ENCODE measurements at places on chromosomes 4 and X.

GRCh38 chr4:40285692-40286091 is 49.4 kb upstream of the CHRNA9 start:
- DNase-seq = no peak

DNA sequence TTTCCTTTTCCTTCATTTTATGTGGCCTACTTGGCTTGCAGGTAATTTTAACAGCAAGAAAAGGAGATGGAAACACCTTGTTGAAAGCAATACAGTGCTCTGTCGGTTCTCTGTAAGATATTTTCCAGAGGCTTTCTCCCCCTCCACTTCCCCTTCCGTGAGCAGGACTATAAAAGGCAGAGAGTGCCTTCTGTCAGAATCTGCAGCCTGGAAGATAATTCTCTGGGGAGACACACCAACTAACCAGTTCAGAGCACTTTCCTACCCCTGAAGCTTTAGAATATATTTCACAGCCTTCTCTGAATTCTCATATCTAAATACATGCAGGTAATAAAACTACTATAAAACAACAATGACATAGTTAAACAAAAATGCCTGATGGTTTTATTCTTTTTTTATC is 141.1 kb downstream of the IDS start:
- no peak for DNase-seq

DNA sequence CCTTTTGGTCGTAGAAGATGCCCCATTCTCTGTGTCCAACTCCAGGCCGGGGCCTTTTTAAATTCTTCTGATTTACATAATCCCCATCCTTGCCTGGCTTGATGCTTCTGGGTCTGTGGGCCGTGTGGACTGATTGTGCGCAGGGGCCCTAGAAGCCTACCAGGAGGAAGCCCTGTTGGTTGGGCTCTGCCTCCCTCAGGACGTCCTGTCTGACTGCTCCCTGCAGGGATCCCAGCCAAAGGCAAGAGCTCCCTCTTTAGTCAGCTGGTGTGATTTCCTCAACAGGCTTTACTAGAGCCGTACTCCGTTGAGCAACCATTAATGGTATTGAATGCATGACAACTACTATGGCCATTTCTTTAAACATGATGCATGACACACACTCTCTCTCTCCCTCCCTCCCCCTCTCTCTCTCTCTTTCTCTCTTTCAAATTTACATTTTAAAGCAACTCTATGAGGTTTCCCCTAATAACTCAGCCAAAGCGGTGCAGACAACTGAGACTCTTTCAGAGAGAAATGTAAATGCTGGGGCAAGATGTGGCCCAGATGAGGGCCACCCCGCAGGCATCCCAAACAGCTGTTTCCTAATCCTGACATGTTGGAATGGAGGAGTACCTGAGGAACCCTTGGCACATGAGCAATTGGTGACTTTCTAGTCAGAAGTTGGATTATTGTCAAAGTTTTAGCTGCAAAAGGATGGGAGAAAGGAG is 117.3 kb downstream of the DRD5 start:
- DNase-seq = no peak

- DNase-seq = no peak
These were observed 45.3 kb downstream of the MAP7D3 start for GRCh38 chrX:136205882-136206380.

DNA sequence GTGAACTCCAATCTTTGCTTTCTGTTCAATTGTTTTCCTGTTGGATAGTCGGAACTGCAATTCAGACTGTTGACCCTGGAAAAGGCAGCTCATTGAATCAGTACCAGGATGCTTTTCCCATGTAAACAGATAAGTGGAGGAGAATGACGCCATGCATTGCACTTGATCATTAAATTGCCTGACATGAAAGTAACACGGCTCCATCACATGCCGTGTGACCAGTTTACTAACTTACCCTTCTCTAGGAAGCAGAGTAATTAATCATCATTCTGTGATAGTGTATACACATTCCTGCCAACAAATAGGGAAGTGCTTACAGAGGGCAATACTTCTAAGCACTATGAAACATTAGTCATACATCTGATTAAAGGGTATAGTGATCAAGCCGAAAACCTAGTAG is 101.4 kb downstream of the PPARGC1A start:
- DNase-seq = no peak

GRCh38 chr4:100162027-100162685 is 28.1 kb downstream of the DDIT4L start:
- DNase-seq = no peak

DNA sequence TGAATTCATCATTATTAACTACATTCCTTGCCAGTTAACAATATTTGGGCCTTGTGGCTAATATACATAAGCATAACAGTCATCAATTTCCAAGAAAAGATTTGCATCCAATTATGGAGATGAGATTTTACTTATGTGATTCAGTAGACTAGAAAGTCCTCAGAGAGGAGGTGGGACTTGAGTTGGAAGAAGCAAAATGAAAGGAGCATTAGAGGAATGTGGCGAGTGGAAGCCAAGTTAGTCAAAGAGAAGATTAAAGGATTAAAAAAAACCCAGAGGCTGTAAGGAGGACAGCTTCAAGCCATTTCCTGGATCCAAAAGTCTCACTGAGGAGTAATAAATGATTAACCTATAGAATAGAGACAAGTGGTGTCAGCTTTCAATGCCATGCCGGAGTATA is 1099.4 kb upstream of the IGFBP7 start:
- no peak for DNase-seq

- no peak for DNase-seq
These were observed 9.6 kb upstream of the OTUD4 start for GRCh38 chr4:145189981-145190380.

GRCh38 chrX:109360301-109360700 is 121.6 kb downstream of the GUCY2F start:
- no peak for DNase-seq

GRCh38 chr4:3368841-3369760 is 72.7 kb upstream of the HGFAC start:
- DNase-seq = peak; percentile 32
